ENCODE measurements at places on chromosomes 12 and 14.

DNA sequence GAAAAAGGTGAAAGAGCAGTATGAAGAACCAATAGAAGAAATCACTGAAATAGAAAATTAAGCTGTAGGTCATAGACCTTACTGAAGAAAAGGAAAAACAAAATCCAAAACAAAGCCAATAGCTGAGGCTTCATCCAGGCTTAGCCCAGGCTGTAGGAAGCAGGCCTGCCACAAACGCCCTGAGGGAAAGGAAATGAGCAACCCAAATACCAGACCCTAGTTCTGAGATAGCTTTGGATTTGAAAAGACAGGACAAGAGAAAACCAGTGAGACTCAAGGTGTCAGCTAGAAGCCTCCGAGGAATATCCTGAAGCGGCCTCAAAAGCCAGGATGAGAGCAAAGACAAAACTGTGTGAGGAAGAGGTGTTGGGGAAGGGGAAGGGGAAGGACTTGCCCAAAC, 79.2 kb downstream of the FERMT2 start:
- DNase-seq = no peak

GRCh38 chr14:74949191-74949601, 6.2 kb downstream of the PGF start:
- DNase-seq = no peak

DNA sequence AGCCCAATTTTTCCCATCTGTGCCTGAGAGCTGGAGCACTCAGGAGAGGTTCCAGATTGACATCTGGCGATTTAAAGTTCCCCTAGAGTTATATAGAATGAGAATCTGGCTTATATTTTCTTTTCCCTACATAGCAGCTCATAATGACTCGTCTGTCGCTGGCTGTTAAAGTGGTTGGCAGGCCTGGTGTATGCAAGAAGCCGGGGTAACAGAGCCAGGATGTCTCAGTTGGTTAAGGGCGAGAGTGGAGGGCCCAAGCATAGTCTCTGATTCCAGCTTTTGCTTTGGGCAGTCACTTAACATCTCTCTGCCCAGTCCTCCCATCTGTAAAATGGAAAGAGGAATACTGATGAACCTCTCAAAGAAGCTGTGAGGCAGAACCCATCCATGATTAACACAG, 751.6 kb downstream of the NOVA1 start:
- no peak for DNase-seq

- no peak for DNase-seq
These were observed 17.6 kb downstream of the KERA start for GRCh38 chr12:91040096-91040755.

- no peak for DNase-seq
These were observed 18.1 kb upstream of the KIF26A start for GRCh38 chr14:104120281-104120741.

- no peak for DNase-seq
These were observed 190.7 kb upstream of the BMP4 start for GRCh38 chr14:54147282-54147681.

DNA sequence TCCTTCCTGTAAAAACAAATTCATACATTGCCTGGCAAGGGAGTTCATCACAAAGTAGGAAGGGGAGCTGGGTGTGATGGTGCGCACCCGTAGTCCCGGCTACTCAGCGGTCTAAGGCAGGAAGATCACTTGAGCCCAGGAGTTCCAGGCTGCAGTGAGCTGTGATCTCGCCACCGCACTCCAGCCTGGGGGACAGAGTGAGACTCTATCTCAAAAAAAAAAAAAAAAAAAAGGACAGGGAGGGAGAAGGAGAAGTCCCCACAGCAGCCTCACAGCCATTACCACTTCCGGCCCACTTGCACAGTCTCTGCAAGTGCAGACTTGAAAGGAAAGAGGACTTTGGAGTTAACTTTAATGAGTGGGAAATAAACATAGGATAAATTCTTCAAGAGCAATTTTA, 121.0 kb downstream of the FBXL14 start:
- no peak for DNase-seq

DNA sequence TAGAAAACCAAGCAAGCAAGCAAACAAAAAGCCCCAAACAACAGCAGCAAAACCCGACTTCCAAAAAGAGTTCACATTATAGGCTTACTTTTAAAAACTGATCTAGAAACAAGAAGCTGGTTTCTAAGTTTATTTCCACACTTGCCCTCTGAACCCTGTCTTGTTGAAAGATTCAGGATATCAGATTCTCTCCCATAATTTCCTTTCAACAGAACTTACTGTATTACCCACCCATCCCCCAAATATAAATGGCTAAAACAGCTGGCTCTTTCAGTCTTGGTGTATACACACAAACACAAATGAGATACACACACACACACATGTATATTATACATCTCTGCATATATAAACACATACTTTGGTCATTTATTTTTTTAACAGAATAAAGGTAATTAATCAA, 460.9 kb downstream of the ZFP36L1 start:
- no peak for DNase-seq

GRCh38 chr12:96474206-96474605, 15.2 kb upstream of the CFAP54 start:
- DNase-seq = no peak

- no peak for DNase-seq
These were observed 69.5 kb upstream of the LMO3 start for GRCh38 chr12:16675438-16675837.

- peak; percentile 86 for DNase-seq
These were observed 183.3 kb downstream of the SSPN start for GRCh38 chr12:26378711-26379110.

GRCh38 chr12:63305901-63306875, 155.2 kb upstream of the AVPR1A start:
- no peak for DNase-seq

GRCh38 chr12:12474471-12474928, 88.2 kb downstream of the DUSP16 start:
- no peak for DNase-seq

DNA sequence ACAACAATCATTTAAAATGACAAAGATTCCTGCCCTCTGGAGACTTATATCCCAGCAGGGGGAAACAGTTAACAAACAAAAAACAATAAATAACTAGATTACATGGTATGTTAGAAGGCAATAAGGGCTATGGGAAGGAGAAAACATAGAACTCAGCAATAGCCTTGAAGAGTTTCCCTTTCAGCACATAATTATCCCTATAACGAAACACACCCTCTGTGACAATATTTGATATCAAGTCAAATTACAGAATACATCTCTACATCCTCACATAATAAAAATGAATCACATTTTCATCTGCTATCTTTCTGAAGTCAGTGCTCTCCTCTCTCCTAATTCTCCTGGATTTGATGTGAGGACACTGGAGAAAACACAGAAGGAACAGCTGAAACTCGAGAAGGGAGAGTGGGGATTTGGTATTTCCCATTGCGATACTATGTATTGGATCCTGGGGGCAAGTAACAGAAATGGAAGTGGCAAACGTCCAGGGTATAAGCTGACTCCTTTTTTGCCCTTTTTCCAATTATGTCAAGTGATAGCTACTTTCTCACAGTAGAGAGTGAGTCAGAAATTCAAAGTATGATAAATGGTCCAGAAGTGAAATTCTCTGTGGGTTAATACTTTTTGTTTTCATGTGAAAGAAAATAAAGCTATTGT, 9.7 kb upstream of the PTGER2 start:
- no peak for DNase-seq

DNA sequence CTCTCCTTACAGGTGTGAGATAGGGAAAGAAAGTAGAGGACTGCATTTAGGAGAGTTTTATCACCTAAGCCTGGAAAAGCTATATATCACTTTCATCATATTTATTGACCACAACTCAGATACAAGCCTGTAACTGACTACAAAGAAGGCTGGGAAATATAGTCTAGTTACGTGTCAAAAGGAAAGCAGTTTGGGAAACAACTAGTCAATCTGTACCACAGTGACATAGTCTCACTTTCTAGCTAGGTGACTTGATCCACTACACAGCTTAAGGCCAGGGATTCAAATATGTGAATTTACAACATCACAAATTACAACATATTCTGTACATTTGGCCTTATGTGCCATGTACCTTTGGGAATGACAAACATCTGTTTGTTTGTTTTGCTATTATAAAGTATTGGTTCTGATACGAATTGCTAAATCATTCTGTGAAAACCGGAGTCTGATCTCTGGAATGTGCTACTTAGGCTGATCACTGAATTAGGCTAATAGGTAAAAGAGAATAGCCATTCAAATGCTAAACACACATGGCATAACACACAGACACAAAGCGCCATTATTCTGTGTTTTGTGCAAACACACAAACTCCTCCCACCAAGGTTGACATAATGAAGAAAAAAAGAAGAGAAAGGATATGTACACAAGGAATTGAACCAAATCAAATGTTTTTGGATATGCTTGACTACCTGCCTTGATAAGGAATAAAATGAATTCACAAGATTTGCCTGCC, 279.8 kb downstream of the DUSP6 start:
- DNase-seq = no peak

DNA sequence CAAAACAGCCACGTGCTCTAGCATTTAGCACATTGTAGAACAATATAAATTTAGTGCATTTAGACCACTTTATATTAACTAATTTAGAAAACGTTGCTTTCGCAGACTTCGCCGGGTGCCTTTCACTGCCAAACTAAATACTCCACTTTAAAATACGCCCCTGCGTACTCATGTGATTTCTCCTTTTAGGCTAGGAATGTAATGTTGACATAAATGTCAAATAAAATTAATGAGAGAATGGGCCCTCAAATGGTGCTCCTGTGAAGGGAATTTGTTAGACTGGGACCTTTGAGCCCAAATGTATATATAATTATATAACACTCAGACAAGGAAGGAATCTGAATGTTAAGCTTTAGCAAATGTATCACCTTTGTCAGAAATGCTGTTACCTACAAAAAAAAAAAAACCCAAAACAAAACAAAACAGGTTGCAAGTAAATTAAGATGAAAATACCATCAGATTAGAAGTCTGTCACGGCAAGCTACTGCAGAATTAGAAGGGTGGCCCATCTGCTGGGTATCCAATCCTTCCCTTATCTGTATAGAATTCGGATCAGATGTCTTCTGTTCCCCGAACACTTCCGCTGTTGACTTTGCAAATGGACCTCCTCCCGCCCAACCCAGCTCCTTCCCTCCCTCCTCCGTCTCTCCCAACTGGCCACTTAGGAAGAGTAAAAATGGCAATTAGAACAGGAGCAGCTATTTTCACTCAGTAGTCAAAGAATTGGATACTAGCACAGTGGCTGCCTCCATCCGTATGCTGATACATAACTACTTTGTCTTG, 159.3 kb upstream of the FOXN3 start:
- DNase-seq = no peak

DNA sequence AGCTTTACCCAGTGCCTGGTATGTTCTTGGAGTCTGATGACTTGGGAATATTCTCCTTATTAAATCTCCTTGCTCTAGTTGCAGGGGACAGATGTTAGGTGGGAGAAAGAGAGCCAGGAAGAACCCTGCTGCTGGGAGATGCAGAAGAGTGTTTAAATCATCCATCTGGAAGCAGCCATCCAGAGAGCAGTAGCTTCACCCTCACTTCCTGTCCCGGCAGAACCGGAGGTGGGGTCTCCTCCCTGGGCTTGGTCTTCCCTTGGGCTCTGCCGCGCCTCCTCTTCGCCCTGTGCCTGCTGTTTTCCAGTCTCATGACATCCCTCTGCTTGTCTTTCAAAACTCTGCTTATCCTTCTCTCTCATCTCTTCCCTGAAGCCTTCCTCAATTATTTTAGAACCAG, 15.5 kb downstream of the B4GALNT3 start:
- DNase-seq = no peak

- no peak for DNase-seq
These were observed 8.0 kb upstream of the C12orf42 start for GRCh38 chr12:103503546-103504480.

DNA sequence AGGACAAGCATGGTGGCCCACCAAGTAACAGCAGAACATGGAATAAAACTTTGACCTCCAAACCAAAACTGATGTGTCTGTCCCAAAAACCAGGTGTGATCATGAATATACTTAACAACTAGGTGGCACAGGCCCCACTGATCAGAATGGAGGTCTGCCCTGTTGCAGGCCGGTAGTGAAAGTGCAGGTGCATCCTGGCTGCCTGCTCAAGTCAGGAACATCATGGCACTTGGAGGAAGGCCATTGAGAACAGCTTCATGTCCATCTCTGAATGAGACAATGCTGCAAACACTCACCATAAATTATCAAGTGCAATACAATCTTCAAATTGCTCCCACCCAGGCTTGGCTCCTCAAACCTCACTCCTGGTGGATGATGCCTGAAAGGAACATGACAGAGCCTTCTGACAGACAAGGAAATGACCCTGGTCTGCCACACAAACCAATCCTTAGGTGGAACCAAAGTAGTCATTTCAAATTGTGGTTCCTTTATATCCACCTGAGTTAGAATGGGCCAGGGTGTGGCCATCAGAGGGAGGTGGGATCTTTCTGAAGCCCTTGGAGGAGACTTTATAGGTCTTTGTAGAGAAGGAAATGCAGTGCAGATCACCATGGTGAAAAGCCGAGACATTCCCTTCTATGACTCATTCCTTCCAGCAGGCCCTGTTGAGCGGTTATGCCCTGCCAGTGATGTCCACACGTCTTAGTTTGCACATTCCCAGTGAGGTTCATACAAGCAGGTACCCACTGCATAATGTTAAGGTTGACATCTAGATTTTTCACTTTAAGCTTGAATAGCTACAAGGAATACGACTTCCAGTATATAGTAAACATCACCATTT, 36.0 kb downstream of the EGLN3 start:
- DNase-seq = no peak

DNA sequence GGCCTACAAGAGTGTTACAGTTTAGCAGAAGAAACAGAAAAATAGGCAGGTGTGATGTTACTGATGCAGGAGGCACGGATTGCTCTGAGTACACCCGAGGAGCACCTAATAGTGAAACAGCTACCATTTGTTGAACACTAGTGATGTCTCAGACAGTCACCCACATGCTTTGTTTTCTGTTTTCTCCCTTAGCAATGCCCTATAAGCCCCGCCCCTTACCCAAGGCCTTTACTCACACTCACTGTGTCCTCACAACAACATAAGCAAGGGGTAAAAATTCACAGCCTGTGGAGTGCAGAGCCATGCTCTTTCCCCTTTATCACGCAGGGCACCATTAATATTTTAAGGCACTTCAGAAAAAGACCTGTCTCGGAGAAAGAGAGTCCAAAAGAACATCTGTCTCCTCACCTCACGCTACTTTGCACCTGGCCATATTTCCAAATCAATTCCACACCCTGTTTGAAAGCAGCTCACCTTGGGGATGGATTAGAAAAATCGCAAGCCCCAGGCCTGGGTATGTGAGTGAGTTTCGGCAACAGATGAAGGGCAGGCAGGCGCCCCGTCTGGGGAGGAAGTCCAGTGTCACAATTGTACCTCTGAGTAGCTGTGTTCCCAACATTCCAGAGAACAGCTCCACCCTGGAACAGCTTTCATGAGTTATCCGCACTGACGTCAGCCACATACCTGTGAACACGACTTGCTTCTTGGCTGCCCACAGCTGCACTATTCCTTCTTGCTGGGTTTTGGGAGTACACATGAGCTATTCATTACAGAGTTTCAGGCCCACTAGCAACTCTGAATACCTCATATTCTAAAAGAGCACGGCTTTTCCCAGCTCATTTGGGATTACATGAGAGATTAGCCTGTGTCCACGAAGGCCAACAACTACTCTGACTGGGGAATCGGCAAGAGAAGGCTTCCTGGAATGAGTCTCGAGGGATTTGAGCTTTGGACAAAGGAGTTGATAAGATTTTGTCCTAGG, 26.0 kb downstream of the MAPK1IP1L start:
- DNase-seq = no peak
